ENCODE measurements at places on chromosomes 7 and 10. TPM values are rescaled to one million over a fixed set of nuclear protein-coding genes. Genes with fewer than 3 reads are reported as not detected.

DNA sequence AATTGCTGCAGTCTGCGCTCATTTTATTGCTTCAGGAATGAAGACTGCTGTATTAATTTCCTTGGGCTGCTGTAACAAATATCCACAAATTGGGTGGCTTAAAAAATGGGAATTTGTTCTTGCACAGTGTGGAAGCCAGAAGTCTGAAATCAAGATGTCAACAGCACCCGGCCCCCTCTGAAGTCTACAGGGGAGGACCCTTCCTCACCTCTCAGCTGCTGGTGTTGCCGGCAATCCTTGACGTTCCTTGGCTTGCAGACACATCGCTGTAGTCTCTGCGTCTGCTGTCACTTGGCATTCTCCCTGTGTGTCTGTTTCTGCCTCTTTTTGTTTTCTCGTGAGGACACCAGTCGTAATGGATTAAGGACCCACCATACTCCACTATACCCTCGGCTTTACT lies 166.2 kb downstream of the PTPN20 start:
- DNase-seq: no peak

The MOGAT3 gene
- not detected for total RNA-seq

DNA sequence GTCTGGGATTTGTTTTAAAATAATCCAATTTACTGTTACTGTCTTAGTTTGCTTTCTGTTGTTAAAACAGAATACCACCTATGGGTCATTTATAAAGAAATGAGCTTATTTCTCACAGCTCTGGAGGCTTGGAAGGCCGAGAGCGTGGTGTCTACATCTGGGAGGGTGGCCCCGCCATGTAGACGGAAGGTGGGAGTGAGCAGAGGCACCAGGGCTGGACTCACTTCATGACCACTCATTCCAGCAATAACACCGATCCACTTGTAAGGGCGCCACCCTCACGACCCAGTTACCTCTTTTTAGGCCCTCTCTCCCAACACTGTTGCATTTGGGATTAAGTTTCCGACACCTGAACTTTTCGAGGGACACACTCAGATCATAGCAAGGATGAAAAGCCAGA lies 36.2 kb upstream of the CFAP46 start:
- DNase-seq: no peak

DNA sequence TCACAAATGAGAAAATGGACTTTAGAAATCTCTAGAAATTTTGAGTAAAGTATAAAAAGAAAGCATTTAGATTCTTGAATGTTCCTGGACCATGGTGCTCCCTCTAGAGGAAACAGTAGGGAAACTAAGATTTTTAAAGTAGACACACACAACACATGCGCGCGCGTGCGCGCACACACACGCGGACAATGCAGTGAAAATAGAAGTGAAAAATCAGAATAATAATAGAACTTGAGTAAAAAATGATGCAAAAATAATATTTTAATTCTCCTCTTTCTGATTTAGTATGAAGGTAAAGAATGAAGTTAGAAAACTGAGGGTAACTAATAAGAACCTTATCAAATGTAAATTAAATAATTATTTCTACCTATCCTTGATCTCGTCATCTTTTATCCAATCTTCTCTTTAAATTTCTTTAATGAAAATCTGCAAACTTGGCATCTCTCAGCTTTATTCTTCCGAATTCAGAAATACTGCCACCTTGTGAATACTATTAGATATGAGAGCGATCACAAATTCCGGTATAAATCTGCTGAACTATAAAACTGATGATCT lies 117.0 kb upstream of the AMPH start:
- no peak for DNase-seq

- DNase-seq: peak; percentile 92
Observed at GRCh38 chr10:4541292-4541691, 284.7 kb upstream of the AKR1E2 start.

The BMPER gene
- total RNA-seq: 0.46 TPM

DNA sequence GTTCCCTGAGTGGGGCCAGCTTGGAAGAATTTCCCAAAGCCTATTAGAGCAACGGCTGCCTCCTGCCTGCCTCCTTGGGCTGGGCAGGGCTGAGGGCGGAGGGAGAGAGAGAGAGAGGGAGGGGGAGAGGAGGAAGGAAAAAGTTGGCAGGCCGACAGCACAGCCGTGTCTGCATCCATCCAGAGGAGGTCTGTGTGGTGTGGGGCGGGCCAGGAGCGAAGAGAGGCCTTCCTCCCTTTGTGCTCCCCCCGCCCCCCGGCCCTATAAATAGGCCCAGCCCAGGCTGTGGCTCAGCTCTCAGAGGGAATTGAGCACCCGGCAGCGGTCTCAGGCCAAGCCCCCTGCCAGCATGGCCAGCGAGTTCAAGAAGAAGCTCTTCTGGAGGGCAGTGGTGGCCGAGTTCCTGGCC lies at the start of gene AQP1:
Gene AQP1 (plus strand): TSS at position 293 of the 409 bp plus-strand sequence. CDS start 57 bp downstream, at position 350.
- no peak for DNase-seq

- DNase-seq: no peak
Observed at GRCh38 chr7:31028417-31028992, 23.6 kb upstream of the ADCYAP1R1 start.

DNA sequence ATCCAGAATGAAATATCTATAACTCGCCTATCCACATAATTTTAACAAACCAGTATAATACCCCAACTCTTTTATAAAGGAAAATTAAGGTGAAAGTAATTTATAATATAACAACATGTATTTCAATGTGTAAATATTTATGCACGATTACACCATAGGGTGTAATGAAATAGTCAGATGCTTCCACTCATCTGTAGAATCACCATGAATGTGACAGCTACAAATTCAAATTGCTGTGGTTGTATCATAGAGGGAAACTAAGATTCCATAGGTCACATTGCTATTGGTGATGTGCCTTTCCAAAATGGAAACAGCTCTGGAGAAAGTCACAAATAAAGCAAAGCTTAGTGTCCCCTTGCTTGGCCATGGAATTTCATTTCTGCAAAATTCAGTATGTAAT lies 95.7 kb downstream of the CPED1 start:
- DNase-seq: no peak

The FEZF1 gene
- total RNA-seq: not detected

GRCh38 chr10:31123946-31124345 lies 92.3 kb upstream of the ZNF438 start:
- no peak for DNase-seq

- DNase-seq: no peak
Observed at GRCh38 chr10:6353526-6353925, 150.8 kb downstream of the PFKFB3 start.

The TSPAN12 gene
- 34.0 TPM for total RNA-seq

The FBXO24 gene
- 0.74 TPM for total RNA-seq

GRCh38 chr10:3036155-3037021 lies 31.0 kb upstream of the PFKP start:
- no peak for DNase-seq

DNA sequence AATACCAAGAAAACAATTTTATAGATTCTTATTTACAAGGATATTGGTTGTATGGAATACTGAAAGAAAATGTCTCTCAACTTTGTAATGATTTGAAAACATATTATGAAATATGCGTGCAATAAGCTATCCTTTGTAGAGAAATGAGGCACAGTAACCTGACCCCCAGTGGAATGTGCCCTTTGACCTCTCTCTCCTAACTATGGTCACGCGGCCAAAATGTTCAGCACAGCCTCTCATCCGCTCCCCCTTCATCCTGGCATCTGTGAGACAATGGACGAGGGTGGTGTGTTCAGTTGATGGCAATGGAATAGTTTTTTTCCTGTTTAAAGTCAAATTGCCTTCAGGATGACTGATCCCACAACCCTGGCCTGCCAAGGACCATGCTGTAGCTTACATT lies 13.3 kb downstream of the BEND7 start:
- DNase-seq: no peak

GRCh38 chr10:111648046-111648445 lies 535.5 kb downstream of the GPAM start:
- DNase-seq: no peak

The WEE2 gene
- total RNA-seq: not detected

DNA sequence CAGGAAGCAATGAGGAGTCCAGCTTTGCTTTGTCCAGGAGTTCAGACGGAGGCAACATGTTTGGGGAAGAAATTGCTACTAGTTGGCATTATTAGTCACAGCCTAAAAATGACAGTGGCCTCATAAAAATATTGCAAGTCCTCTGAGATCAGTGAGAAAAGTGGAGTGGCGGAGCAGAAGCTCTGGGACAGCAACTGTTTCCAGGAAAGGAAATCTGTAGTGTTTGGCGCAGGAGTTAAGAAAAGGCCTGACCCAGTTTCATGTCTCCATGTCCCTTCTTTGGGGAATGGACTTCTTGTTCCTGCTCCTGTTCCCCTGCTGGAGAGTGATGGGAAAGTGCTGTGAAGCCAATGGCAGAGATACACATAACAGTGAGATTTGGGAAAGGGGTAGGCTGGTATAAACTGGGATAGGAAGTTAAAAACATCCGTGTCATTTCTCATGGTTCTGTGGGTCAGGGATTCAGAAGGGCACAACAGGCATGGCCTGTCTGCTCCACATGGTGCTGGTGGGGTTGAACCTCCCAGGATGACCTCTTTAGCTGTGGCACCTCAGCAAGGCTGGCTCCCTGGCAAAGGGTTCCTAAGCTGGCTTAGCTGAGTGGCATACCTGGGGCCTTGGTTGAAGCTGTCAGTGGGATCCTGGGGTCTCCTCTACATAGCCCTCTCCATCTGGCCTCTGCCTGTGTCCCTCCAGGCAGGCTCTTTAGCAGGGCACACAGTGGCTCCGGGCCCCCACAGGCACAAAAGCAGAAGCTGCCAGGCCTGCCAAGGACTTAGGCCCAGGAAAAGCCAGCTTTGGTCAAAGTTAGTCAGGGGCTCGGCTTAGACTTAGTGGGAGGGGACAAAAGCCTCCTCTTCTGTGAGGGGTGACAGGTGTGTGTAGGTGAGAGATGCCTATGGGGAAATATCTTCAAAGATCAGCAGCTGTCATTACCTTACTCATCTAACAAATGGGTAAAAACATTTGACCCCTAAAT lies 77.7 kb downstream of the WDFY4 start:
- DNase-seq: no peak

Data from pulmonary artery endothelial cell (primary cell).